Activated CD8-positive, alpha-beta memory T cell treated with anti-CD3 and anti-CD28 coated beads for 4 hours (primary cell): ENCODE measurements at places on chromosomes 1 and 21.

DNA sequence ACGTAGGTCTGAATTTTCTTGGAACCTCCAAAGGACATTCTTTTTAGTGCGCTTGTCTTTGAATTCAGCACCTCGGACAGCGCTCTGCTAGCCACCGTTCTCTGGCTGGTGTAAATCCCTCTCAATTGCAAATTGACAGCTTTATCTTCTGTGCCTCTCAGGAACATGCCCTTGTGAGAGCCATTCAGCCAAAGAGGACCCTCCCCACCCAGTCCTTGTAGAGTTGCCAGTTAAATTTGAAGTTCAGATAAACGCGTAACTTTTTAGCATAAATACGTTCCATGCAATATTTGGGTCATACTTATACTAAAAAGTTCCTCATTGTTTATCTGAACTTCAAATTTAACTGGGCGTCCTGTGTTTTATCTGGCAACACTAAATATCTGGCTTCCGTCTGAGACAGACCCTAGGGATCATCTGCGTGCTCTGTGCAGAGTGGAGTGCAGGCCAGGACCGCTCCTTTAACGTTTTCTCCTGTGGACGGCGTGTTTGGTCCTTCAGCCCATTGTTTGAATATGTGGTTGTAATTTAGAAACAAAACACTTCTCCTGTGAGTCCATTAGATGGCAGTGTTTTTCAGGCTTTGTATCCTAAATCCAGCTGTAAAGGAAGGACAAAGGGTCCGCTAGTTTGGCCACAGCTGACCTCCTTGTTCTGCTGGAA is 7.0 kb downstream of the KCNAB2 start:
- DNase-seq, result no peak

- no peak for DNase-seq
Measured at GRCh38 chr1:33096363-33097005, 15.5 kb downstream of the AZIN2 start.

DNA sequence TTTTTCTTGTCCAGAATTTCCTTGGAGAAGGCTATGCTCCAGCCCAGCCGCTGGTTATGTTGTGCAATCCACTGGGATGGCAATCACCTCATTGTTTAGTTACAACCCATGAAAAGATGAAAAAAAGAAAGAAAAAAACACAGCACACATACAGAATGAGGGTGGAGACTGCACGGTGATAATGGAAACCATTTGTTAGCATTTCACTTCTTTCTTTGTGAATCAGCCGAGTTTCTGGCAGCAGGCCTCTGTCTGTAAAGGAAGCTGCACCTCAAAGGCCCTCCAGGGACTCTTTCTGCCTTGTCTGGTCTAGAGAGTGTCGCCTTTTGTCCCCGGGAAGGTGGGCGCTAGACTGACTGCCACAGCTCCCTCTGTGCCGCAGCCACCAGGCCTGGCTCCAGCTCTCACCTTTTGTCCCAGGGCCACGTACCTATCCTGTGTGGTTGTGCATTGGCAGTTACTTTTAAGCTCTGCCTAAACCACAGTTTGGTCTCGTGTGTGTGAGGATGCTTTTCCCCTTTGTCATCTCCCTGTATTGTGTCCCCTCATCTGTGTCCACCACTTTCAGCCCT is 35.6 kb downstream of the NGF start:
- DNase-seq, result no peak

GRCh38 chr1:101193733-101194169 is 43.1 kb upstream of the S1PR1 start:
- no peak for DNase-seq

DNA sequence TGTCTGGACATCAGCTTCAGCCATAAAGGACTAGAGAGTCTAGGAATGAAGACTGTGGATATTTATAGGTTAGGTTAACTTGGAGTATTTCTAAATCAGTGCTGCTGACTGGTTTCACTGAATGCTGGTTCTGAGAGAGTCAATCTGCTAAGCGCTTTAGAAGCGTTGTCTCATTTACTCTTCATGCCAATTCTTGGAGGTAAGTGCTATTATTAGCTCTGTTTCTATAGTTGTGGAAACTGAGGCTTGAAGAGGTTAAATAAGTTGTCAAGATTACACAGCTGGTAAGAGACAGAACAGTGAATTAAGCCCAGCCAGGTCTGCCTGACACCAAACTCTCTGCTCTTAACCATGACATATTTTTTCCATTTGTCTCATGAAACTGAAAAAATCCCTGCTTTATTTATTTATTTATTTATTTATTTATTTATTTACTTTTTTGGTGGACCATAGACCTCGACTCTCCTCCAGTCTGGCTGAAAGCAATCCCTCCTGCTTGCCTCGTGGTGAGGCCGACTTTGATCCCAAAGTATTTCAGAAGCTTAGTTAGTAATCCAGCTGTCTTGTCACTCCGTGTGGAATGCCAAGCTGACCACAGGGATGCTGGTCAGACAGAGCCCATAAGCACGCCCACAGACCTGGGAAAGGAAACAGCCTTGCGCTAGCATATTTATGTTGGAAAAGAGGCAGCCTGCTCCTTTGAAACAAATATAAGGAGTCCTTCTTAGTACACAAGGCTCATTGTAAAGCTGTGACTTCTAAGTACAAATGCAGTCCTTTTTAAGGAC is 16.9 kb downstream of the NTMT2 start:
- DNase-seq, result no peak

DNA sequence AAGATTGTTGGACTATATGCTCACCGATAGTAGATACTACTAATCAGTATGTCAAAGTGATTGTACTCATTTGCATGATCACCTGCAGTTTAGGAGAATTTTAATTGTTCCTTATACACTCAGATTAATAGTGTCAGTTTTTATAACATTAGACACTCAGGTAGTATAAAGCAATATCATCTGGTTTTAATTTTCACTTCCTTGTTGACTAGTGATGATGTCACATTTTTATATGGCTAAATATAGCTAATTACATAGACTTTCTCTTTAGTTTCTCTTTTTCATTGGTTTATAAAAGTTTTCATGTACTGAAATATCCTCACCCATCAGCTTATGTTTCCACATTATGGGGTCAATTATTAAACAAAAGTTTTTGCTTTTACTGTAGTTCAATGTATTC is 1332.4 kb upstream of the ADGRL2 start:
- no peak for DNase-seq

GRCh38 chr1:236123563-236123962 is 18.8 kb upstream of the GPR137B start:
- no peak for DNase-seq

DNA sequence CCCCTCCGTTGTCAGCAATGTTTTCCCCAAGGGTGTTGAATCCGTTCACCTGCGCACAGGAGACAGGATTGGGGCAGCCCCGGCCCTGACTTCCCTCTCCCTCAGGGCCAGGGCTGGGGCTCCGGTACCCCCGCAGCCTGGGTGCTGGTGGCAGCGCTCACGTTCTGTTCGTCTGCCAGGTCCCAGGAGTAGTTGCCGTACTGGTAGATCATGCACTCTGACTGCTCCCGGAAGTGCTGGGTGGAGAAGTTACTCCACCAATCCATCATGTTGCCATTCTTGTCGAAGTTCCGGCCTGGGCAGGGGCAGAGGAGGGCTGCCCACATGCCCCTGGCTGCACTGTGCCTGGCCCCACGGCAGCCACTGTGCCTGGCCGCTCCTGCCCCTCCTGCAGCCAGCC is 6.1 kb downstream of the PRXL2B start:
- no peak for DNase-seq

DNA sequence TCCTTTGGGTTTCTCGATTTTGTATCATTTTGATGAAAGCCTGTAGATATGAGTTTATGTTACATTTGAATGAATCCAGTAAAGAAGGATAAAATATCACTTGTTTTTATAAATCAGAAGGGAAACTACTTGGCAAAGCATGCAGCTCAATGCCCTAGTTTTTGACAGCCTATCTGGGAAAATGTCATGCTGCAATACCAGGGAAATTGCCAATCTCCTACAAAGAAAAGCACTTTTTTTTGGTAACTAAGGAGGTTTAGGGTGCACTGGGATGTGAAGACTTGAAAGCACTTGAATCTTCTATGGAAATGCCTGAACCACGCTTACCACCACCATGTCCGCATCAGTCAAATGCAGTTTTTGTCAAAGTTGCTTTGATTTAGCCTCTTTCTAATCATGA is 446.9 kb upstream of the LRRC7 start:
- DNase-seq, result no peak

DNA sequence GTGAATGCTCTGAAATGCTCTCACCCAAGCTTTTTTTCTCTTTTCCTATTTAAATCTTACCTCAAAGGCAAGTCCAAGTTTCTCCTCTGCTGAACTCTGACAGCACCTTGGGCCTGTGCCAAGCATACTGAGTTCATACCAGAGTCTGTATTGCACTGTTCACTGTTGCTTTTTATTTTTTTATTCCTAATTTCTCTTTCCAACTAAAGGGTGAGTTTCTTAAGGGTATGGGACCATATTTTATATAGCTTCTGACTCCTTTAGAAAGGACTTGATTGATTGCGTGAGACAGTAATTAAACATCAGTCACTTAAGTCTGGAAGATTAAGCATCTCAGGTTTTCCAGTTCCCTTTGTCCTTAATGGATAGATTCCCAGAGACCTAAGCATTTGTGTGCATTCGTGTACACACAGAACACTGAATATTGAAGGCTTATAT is 69.9 kb downstream of the CACHD1 start:
- no peak for DNase-seq

DNA sequence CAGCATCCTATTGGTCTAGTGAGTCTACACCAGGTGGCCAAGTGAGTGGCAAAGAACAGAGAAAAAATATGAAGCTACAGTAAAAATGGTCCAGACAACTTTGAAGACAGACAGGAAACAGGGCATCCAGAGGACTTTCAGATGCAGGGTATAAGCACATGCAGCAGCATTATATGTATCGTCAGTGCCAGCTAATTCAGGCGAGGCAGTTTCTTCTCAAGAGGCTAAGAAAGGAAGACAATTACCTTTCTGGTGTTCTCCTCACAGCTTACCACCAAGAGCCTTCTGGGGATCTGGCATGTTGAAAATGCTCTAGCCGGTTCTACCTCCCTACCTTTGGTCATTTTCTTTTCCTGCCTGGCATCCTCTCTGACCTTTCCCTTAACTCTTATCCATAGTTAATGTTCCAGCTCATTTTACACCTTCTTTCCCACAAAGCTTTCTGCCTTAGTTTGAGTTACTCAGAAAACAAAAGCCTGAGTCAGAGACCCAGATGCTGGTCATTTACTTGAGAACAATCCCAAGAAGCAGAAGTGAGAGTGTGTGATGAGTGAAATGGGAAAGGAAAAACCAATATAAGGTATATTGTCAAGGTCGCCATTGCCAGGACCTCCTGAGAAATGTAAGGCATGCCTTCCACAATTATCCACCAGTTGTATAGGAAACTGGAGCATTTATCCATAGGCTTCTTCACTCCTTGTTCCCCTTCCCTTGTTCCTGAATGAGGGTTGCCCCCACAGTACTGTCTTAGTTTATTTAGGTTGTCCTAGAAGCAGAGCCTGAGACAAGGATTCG is 444.1 kb downstream of the PLPP3 start:
- DNase-seq, result no peak

- no peak for DNase-seq
Measured at GRCh38 chr1:24830680-24831272, 85.5 kb downstream of the CLIC4 start.

GRCh38 chr1:244381878-244382565 is 69.7 kb downstream of the ADSS2 start:
- DNase-seq, result no peak

GRCh38 chr1:228108742-228109072 is 392 bp downstream of the MRPL55 start:
- no peak for DNase-seq

DNA sequence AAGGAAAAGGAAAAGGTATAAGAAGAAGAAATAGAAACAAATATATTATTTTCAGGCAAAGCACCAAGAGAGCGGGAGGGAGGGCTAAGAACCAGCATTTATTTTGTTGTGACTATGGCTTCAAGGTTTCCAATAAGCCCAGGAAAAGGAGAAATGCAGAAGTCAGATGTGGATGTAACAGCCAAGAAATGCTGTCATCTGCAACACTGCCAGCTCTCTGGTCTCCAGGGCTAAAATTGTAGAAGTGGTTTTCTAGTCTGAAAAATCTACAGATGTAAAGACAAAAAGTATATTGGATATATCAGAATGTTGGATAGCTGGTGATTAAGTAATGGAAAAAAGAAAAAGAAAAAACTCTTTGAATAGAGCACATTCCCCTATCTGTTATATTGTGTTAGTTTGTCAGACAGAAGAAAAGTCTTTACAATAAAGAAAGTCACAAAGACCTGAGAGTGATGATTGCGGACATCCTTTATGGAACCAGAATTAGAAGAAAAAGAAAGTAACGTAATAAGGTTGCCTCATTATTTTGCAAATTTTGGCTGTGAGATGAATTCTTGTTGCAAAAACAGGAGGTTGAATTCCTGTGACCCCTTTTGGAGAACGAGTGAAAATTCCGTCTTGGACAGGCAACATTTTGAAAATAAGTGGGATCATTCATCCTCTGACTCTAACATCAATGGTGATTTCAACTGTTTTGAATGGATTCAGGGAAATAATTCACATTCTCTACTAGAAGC is 938.1 kb downstream of the TTLL7 start:
- no peak for DNase-seq

GRCh38 chr21:15631342-15631741 is 98.4 kb upstream of the USP25 start:
- DNase-seq, result no peak
